Stimulated activated CD8-positive, alpha-beta memory T cell treated with anti-CD3 and anti-CD28 coated beads, Interleukin-7, amount 100 ng/mL, for 1 hour (primary cell): ENCODE measurements at places on chromosomes 1 and 21.

DNA sequence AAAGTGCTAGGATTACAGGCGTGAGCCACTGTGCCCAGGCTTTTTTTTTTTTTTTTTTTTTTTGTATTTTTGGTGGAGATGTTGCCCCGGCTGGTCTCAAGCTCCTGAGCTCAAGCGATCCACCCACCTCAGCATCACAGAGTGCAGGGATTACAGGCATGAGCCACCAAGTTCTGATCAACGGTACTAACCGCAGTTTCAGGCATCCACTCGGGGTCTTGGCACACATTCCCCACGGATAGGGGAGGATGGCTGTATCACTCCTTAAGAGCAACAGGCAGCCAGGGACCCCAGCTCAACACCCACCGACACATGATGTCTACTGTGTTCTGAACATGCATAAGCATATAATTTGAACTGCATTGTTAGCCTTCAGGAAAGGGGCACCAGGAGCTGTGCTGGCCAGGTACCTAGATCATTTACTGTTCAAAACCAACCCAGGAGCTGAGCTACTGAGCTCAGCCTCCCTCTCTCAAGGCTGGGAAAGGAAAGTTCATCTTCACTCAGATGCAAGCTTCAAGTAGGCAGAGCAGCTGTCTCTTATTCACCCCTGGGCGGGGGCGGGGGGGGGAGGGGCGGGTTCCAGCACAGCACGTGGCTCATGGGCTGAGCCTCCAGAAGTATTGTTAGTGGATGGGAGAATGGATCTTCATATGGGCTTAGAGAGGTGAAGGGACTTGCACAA lies 24.7 kb downstream of the CAPZB start:
- no peak for DNase-seq

- DNase-seq: no peak
Measured at GRCh38 chr1:55741516-55741915, 526.4 kb upstream of the USP24 start.

- no peak for DNase-seq
Measured at GRCh38 chr1:39110882-39111281, 84.7 kb downstream of the NDUFS5 start.

- no peak for DNase-seq
Measured at GRCh38 chr1:201324821-201325677, 41.7 kb downstream of the PKP1 start.

DNA sequence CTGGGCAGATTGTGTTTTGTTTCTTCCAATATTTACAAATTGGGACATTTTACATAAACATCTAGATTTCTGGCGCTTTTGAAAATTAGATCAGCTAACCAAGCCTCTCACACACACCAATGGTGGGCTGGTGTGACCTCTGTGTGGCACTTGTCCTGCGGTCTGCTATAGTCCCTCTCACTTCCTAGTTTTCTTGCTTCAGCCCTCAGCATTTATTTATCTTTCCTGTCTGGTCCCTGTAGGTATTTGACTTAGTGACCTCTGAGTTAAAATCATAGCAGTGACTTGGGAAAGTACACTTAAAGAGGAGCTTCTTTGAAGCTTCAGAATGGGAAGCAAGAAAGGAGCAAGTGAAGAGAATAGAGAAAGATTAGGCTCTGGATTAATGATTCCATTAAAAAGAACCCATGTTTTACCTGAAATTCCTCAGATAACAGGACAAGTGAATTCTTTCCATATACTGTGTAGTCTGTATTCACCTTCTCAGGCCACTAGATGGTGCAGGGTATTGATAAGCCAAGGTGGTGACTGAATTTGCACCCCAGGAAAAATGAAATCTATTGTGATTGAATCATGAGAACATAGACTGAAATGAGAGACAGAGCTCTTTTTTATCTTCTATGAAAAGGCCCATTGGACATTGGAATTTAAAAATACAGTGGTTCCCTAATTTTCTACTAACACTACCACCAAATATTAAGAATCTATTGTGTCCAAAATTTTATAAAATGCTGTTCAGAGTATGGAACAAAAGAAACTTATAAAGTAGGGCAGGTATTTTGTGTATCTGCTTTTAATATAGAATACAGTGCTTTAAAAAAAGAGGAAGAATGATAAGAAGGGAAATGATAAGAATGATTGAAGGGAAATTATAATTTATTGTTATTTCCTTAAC lies 7.1 kb upstream of the DIPK1A start:
- no peak for DNase-seq

DNA sequence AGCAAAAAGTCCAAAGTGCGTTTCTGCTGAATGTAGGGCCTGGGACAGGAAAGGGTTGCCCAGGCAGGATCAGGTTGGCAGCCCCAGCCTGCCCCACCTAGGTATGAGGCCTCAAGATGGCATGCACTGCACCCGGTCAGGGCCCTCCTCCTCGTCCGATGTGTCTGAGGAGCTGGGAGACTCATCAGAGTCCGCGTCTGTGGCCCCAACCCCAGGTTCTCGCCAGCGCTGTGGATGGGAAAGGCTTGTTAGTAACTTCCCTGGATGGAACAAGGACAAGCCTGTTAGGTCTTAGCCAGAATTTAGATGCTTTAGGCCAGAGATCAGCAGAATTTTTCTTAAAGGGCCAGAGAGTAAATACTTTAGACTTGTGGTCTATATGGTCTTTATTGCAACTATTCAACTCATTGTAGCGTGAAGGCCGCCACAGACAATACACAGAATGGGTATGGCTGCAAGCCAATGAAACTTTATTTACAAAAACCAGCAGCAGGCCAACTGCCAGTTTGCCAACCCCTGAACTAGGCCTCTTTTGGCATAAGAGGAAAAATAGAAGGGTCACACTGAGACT lies 12.4 kb downstream of the PEA15 start:
- no peak for DNase-seq

- no peak for DNase-seq
Measured at GRCh38 chr21:41390043-41390639, 28.3 kb downstream of the MX2 start.

GRCh38 chr1:226135059-226135651 lies 51.4 kb downstream of the ACBD3 start:
- DNase-seq: no peak

- DNase-seq: no peak
Measured at GRCh38 chr21:38913893-38914527, 108.3 kb downstream of the ETS2 start.

DNA sequence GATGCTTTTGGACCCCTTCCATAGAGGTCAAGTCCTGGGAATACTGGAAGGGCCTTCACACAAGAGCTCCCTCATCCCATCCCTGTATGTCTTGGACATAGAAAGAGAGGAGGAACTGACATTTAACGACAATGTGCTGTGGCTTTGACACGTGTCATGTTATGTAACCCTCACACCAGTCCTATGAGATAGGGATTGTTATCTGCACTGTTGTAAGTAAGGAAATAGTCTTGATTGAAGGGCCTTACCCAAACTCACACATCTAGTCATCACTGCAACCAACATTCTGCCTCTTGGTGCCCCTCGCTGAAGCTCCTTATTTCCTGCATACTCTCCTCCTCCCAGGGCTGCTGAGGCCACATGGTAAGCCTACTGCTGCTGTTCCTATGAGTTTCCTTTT lies 63.7 kb upstream of the ANGPTL1 start:
- DNase-seq: no peak

DNA sequence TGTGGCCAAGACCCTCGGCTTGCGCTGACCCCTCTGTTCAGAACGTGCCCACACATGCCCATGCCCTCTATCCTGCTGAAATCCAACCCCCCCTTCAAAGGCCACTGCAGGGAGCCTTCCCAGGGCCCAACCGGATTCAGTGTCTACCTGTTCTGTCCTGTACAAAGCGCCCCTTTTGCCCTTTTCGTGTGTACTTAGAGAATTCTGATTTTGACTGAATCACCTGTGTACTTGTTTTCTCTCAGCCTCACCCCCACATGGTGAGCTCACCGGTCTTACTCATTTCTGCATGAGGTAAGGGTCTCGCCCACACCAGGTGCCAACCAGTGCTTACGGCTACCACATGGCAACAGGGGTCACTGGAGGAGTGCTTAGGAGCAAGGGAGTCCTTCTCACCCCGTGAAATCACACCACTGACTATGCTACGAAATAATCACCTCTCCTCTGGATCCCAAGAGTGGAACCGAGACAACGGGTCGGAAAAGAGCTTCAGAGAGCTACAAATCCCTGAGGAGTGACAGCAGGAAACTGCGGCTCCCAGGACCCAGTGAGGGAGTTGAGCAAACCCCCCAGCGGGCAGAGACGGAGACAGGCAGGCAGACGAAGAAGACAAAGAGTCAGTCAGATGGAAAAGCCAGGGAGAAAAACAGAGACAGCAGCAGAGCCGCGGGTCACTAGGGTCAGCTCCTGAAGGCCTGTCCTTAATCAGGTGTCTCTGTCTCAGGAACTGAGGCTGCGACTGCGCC lies 2.1 kb upstream of the S100A2 start:
- no peak for DNase-seq

GRCh38 chr21:41112740-41113692 lies 54.9 kb upstream of the BACE2 start:
- DNase-seq: no peak

- no peak for DNase-seq
Measured at GRCh38 chr1:169090308-169090899, 16.1 kb upstream of the ATP1B1 start.

DNA sequence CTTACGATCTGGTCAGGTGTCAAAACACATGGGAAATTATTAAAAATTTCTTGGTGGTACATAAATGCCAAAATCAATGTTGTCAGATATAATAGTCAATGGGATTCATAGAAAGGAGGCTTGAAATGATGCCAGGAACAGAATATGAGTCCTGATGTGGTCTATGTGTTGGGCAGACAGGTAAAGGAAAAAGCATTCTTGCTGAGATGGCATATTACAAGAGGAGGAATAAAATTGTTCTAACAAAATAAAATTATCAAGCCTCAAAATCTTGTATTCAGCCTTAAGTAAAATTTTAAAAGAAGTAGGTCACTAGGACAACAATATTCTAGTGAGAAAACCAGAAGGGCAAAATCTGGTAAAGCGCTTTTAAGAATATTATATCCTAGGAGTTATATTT lies 30.9 kb upstream of the EDEM3 start:
- DNase-seq: no peak

GRCh38 chr1:167905182-167905581 lies 8.8 kb downstream of the ADCY10 start:
- DNase-seq: no peak

DNA sequence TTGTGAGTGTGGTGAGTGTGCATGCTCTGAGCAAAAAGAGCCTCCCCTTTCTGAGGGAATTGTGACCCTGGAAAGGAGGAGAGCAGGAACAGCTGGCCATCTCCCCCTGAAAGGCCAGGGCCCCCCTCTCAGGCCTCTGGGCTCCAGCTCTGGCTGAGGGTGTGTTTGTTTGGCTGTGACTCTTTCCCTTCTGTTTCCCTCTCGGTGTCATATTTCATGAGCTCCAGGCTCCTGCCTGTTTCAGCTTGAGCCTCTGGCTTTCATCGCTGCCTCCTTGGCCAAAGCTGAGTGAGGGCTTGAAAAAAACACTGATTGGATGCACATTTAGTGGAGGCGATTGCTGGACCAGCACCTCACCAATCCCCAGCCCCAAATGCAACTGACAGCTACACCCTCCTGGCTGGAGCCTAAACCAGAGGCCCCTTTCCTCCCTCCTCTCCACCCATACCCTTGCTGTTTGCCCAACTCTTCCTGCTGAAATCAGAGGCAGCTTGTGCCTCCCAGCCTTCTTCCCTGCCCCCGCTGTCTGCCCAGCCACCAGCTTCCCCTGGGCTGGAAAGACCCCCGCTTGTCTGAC lies 64.1 kb downstream of the DDR2 start:
- no peak for DNase-seq

- no peak for DNase-seq
Measured at GRCh38 chr1:210236840-210237409, 4.3 kb downstream of the SERTAD4 start.

- no peak for DNase-seq
Measured at GRCh38 chr21:39675590-39675989, 62.9 kb downstream of the B3GALT5 start.

DNA sequence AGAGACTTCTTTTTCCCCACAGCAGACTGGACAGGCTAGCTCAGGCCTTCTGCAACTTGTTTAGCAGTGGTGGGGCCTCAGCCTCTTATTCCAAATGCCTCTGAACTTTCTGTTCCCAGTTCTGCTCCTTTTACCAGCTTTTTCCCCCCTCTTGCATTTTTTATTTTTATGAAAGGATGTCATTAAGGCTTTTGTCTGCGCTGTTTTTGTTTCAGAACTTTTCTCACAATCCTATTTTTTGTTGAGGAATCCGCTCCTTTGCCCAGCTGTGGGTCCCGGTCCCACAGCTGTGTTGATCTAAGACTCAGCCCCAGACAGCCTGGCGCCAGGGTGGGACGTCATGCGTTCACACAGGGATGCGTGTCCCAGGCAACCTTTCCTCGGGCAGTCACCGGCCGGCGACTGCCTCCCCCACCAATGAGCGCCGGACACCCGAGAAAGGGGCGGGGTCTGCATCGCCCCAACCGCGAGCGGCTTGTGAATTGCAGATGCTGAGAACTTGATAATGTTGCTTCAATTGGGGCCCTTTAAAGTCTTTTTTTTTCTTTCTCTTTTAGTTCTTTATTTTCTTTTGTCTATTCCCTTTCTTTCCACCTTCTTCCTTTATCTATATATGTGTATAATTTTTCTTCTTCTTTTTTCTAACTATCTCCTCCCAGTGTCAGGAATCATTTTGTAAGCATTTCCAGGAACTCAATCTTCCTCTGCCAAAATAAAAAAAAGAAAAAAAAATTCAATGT lies 3.0 kb upstream of the ID3 start:
- DNase-seq: no peak

DNA sequence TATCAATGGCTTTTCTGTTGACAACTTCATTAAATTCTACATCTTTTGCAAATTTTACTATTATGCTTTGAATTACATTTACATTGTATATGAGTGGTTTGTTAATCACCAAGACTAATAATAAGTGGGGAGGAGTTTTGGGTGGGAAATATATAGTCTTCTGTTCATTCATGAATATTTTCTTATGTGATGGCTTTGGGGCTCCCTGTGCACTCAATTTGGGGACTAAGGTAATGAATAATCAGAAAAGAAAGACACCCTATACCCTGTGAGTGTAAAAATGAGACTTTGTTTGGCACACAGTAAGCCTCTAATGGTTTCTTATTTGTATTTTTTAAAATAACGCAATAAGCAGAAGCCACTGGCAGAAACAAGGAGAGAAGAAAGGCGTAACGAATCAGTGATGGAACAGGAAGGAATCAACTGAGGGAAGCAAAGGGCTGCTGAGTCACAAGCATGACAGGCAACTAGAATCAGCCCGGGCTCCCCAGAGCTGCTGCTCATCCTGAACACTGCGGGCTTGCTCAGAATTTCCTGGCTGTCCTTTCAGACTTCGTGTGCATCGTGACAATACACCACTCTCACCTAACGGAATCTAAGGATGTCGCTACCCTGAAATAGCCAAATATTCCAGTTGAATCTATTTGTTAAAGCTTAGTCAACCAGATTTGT lies 20.8 kb upstream of the RGS2 start:
- no peak for DNase-seq

DNA sequence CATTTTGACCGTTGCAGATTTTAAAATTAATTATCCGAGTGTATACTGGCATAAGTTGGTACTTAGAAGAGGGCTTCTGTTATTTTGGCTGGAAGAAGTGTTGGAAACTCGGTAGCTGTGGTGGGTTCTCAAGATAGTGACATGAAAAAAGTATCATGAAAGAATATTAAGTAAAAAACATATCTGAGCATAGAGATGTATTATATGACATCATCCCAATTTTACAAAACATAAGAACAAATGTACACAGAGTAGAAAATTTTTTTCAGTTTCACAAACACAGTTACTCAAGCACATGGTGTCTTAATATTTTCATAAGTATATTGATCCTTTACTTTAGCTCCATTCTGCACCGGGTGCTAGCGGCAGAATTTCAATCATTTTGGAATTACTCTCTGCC lies 684 bp downstream of the IFI16 start:
- DNase-seq: no peak

- no peak for DNase-seq
Measured at GRCh38 chr1:164796916-164797315, 237.9 kb downstream of the PBX1 start.

- no peak for DNase-seq
Measured at GRCh38 chr1:9922342-9922741, 12.3 kb upstream of the CTNNBIP1 start.
